ENCODE measurements at places on chromosomes 1 and 21.
A peak's percentile ranks its signal among the peaks of the same experiment; 100 is the strongest.

DNA sequence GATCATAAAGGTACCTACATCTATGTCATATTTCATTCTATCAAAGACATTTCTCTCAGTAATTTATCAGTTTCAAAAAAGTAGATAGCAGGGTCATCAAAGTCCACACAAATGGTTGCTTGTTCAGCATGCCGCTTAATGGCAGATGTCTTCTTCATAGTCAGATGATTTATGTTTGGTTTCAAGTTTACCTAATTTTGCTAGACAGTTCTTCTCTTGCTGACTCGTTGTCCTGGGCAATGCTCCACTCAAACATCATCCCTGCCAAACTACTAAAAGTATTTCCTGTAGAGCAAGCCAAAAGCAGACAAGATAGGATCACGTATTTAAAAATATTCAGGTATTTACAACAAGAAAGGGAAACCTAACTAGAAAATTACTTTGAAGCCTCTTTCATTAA lies 13.6 kb downstream of the NUP210L start:
- no peak for DNase-seq

GRCh38 chr1:11567244-11568065 lies 86.8 kb downstream of the FBXO2 start:
- DNase-seq, result no peak

- DNase-seq, result peak; percentile 83
Observed at GRCh38 chr1:17239420-17239819, 9.5 kb upstream of the PADI3 start.

GRCh38 chr1:77175230-77175844 lies 43.9 kb downstream of the PIGK start:
- DNase-seq, result no peak

DNA sequence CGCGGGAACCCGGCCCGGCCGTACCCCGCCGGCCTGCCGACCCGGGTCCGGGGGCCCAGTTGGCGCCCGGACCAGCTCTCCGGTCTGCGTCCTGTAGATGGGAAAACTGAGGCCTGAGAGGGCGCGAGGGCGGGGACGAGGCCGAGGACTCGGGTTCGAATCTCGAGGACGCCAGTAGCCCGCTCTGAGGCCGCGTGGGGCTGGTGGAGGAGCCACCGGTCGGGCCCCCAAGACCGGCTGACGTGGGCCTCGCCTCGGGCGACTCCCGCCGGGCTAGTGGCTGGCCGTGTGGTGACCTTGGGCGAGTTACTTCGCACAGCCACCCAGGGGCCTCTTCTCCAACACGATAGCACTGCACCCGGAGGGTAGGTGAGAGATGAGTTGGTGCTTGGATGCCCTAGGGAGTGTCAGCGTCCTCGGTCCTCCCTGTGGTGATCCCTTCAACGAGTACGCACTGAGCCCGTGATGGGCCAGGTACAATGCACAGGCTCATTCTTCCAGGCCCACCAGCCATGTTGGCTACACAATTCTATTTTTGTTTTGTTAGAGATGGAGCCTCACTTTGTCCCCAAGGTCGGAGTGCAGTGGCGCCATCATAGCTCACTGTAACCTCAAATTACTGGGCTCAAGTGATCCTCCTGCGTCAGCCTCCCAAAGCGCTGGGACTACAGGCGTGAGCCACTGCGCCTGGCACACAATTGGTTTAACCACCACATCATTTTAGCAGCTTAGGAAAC lies 404 bp upstream of the SCMH1 start:
- DNase-seq, result peak; percentile 48

GRCh38 chr1:205791568-205792180 lies 16.4 kb upstream of the RAB29 start:
- peak; percentile 53 for DNase-seq

GRCh38 chr1:9275567-9276034 lies 17.1 kb upstream of the SPSB1 start:
- no peak for DNase-seq

DNA sequence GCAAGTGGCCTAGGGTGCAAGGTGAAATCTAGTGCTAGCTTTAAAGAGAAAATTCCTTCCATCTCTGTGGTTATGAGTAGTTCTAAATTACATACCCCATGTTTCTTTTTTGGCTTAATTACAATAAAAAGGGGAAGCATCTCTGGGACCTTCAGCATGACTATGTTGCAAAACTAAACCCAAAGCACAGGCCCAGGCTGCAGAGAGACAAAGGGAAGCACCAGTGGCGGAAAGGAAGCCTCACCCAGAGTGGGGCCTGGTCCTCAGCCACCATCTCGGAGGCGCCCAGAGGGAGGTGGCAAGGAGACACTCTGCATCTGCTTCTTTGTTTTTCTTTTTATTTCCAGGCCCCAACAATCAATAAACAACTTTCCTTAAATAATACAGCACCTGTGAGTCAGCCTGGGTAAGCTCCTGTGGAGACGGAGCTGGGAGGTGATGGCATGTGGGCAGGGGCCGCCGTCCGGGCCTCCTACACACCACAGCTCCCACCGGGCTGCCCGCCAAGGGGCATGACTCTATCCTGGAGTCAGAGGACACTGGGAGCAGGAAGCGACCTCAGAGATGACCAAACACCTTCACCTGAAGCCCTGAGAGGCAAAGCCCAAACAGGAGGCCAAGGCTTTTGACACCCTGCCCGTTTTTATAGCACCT lies 21.7 kb downstream of the ITPKB start:
- DNase-seq, result no peak

GRCh38 chr1:21497466-21498061 lies 11.7 kb upstream of the ALPL start:
- DNase-seq, result no peak

- DNase-seq, result no peak
Observed at GRCh38 chr1:92951141-92951582, 10.1 kb downstream of the DIPK1A start.

GRCh38 chr1:116345011-116345410 lies 28.0 kb upstream of the ATP1A1 start:
- no peak for DNase-seq
